ENCODE measurements at places on chromosomes 6 and 20.
A peak's percentile ranks its signal among the peaks of the same experiment; 100 is the strongest.

- DNase-seq, result peak; percentile 79
Measured at GRCh38 chr6:130517444-130517931, 151.7 kb downstream of the TMEM200A start.

GRCh38 chr6:11622156-11622555 lies 84.6 kb downstream of the TMEM170B start:
- DNase-seq, result no peak

DNA sequence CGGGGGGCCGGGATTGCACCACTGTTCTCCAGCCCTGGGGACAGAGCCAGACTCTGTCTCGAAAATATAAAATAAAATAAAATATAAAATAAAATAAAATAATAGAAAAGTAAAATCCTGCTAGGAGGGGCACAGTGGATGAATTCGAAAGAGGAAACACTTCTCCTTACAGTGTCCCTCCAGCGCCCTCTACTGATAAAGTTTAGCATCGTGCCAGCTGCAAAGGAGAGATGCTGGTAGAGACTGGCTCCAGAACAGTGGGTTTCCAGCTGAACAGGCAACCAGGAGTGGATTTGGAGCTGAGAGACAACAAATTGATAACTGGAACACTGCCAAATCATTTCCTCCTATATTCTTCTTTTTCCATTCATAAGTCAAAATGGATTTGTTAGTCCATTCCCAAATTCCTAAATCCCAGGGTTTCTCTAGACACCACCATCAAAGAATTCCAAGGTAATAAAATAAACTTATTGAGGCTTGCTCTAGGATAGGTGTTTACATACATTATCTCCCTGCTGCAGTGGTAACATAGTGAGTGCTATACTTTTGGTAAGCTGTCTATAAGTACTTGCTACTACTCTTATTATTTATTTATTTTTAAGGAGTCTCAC lies 31.7 kb upstream of the TBPL1 start:
- DNase-seq, result peak; percentile 77

DNA sequence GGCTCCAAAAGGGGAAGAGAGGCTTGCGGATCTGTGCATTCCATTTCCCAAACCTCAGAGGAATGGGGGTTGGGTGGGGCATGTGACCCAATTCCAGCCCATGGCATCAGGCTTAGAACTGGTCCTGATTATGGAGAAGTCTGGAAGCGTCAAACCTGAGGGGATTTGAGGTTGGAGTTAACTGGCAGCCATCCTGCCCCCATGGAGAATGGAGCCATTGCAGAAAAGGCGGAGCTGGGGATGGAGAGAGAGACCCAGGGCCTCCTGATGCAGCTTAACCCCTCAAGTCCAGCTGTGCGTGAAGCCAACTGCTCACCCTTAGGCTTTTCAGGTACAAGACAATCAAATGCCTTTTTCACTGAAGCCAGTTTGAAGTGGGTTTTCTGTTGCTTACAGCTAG lies 9.9 kb upstream of the SDCBP2 start:
- DNase-seq, result no peak

DNA sequence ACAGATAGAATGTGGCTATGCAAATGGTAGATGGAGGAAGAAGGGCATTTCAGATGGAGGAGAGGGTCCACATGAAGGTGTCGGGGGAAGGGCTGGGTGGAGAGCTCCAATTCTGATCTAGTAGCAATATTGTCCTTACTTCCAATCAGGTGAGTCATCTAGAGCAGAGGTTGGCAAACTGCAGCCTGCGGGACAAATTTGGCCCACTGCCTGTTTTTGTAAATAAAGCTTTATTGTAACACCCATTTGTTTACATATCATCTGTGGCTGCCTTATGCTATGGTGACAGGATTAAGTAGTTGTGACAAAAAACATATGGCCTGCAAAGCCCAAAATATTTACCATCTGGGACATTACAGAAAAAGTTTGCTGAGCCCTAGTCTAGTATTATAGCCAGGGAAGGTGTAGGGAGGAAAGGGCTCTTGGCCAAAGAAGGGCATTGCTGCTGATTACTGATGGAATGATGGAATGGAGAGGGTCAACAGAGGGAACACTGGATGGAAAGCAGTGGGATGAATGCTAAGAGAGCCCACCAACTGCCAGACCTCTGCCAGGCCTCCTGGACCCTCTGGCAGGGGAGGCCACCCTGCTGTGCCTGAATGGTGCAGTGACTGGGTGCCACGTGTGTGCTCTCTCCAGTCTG lies 79.8 kb downstream of the SLC22A23 start:
- no peak for DNase-seq

DNA sequence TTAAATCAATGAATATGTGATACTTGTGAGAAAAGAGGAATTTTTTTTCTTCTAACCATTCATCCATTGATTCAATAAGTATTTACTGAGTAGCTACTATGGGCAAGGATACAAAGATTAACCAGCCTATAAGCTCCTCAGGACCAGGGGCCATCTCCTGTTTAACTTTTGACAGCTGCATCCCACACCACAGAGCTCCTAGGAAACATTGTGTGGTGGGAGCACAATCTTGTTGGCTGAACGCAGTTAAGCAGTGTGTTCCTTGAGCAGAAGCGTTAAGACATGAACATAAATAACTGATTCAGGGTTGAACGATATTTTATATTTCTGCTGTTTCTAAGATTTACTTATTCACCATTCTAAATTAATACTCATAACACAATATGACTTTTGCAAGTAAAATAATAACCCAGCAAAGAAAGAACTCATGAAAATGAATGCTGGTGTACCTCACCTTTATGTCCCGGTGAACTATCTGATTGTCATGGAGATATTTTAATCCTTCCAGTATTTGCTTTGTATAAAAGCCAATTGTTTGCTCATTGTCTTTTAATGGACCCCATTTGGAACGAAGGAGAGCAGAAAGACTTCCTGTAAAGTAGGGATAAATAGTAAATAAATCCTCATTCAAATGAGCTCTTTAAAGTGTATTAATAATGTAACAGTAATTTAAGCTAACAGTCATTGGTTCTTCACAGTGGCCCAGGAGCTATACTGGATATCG lies 62.6 kb upstream of the MAP7 start:
- no peak for DNase-seq

All from A172 (cell line).